ENCODE measurements at places on chromosomes 5 and 9.

- no peak for DNase-seq
Observed at GRCh38 chr5:176892663-176893062, 6.5 kb downstream of the HK3 start.

- no peak for DNase-seq
Observed at GRCh38 chr5:120677481-120677880, 213.4 kb downstream of the PRR16 start.

GRCh38 chr5:163822548-163822947, 317.1 kb downstream of the MAT2B start:
- DNase-seq, result no peak

GRCh38 chr5:161277011-161277410, 269.5 kb downstream of the GABRB2 start:
- DNase-seq, result no peak

DNA sequence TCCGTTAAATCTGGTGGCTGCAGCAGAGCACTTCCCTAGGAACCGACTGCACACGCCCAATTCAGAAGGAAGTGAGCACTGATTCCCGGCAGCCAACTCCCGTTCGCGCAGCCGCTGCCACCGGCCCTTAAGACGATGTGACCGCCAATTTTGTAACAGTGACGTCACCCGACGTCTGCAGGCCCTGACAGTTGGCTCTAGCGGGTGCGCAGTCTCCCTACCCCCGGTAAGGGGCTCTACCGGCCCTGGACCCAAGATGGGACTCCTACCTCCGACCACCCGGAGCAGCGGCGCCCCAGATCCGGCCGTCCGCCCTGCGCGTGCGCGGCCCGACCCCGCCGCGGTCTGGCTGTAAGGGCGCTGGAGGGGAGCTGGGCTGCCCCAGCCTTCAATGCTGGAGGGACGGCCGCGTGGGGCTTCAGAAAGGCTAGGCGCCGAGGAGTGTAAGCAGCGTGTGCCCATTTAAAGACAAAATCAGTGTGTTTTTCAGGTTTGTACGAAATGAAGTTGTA, 19.1 kb downstream of the DNAJA1 start:
- DNase-seq, result peak; percentile 68

DNA sequence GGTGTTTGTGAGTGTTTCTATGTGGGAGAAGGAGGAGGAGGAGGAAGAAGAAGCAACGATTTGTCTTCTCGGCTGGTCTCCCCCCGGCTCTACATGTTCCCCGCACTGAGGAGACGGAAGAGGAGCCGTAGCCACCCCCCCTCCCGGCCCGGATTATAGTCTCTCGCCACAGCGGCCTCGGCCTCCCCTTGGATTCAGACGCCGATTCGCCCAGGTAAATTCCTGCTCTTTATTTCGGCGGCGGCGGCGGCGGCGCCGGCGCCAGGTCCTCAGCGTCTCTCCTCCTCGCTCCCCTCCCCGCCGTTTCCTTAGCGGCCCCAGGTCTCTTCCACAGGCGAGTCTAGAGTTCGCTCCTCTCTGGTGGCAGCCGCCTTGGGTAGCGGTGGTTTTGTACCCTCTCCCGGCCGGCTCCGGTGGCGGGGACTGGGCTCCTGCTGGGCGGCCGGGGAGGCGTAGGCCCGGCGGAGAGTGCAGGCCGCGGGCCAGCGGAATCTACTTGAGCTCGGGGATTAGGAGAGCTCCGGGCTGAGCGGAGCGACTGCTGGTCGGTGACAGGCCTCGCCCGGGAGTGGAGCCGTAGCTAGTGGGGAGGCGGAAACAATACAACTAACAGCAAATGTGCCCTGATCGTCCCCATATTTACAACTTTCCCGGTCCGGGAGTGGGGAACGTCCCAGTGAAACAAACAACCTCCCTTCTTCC, 547 bp downstream of the NIPBL start:
- peak; percentile 84 for DNase-seq

- DNase-seq, result no peak
Observed at GRCh38 chr9:117597977-117598376, 106.2 kb upstream of the TLR4 start.

- DNase-seq, result no peak
Observed at GRCh38 chr9:117453737-117454136, 38.9 kb upstream of the ASTN2 start.

- DNase-seq, result no peak
Observed at GRCh38 chr5:135456238-135457099, 4.3 kb upstream of the TIFAB start.

DNA sequence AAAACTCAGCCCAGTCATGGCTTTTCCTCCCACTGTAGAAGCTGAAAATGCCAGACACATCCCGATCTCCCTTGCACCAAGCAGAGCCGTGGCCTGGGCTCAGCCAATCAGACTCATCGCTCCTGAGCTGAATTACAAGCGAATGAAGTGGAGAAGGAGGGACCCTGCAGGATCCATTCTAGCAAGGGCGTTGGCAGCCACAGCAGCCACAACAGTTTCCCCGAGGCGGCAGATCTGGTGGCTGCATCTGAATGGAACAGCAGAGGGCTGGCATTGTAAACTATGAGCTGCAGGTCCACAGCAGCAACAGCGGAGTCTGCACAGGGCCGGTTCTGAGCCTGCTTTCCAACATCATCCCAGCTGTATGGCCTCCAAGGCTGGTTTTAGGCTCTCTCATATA, 23.8 kb downstream of the ALG2 start:
- no peak for DNase-seq

- no peak for DNase-seq
Observed at GRCh38 chr5:14397717-14398116, 183.9 kb upstream of the OTULINL start.

GRCh38 chr5:24407466-24407865, 237.3 kb downstream of the CDH10 start:
- no peak for DNase-seq

DNA sequence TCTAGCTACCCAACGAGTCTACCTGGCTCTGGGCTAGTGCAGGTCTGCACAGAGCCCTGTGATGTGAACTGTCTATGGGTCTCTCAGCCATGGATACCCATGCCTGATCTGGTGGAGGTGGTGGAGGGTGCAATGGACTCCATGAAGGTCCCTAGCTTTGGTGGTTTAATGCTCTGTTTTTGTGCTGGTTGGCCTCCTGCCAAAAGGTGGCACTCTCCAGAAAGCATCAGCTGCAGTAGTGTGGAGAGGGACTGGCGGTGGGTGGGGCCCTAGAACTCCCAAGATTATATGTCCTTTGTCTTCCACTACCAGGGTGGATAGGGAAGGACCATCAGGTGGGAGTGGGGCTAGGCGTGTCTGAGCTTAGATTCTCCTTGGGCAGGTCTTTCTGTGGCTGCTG, 290.1 kb downstream of the AGTPBP1 start:
- DNase-seq, result no peak

- no peak for DNase-seq
Observed at GRCh38 chr5:131022811-131023497, 142.1 kb downstream of the HINT1 start.

- no peak for DNase-seq
Observed at GRCh38 chr9:33430942-33431341, 16.5 kb downstream of the AQP3 start.

DNA sequence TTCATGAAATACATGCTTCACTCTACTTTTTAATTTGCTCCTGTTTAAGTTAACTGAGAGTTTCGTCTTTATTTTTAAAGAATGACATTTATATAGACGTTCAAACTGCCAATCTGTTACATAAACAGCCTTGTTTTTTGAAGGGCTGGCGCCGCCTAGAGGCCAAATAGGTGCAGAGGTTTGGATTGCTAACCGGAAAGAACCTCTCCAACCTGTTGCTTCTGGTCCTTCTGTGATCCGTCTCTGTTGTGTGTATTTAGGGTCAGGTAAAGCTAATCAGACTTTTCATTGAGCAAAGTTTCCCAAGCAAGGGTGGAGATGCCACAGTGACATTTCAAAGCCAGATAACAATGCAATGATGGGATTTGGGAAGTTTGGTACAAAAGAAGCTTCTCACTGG, 39.5 kb upstream of the GLIS3 start:
- no peak for DNase-seq

DNA sequence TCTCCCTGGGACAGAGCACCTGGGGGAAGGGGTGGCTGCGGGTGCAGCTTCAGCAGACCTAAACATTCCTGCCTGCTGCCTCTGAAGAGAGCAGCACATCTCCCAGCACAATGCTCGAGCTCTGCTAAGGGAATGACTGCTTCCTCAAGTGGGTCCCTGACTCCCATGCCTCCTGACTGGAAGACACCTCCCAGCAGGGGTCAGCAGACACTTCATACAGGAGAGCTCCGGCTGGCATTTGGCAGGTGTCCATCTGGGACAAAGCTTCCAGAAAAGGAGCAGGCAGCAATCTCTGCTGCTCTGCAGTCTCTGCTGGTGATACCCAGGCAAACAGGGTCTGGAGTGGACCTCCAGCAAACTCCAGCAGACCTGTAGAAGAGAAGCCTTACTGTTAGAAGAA, 77.2 kb downstream of the SLCO6A1 start:
- no peak for DNase-seq

- no peak for DNase-seq
Observed at GRCh38 chr9:130352586-130353285, 87.2 kb downstream of the HMCN2 start.

DNA sequence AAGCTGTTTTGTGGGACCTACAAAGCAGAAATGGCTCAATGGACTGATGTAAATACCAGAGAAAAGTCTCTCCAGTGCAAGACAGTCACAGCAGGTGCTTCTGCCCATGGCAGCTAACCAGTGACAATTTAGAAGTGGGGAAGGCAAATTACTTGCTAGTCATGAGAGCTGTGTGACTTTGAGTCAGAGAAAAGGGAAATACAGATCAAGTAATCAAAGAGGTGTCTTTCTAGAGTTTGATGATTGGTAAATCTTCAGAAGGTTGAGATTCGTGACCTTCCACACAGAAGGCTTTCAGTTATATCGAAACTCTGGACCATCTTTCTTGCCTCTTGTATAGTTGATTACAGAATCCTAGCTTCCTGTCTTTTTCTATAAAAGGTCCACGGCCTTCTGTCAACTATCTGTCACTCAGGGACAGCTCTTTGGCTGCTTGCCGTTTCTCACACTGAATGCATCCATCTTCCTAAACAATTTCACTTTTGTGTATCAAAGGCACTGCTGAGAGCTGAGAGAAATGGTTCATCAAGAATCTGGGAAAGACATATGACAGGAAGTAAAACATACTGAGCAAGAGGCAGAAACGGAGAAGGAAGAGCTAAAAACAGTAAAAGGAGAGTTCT, 993.9 kb upstream of the ACO1 start:
- DNase-seq, result no peak

DNA sequence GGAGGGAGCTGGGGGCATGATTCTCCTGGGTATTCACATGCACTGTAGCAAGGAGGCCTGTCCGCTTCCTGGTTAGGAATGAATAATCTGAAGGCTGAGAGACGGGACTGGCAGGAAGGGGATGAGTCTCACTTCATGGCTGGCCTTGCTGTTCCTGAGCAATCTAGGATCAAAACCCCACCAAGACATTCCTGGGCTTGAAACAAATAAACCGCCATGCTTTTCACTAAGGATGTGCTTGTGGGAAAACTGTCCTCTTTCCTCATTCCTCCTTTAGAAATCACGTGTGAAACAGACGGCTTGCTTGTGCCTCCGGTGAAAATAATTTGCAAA, 132.8 kb downstream of the MACROH2A1 start:
- no peak for DNase-seq

GRCh38 chr5:160259341-160259740, 30.0 kb downstream of the FABP6 start:
- DNase-seq, result no peak

DNA sequence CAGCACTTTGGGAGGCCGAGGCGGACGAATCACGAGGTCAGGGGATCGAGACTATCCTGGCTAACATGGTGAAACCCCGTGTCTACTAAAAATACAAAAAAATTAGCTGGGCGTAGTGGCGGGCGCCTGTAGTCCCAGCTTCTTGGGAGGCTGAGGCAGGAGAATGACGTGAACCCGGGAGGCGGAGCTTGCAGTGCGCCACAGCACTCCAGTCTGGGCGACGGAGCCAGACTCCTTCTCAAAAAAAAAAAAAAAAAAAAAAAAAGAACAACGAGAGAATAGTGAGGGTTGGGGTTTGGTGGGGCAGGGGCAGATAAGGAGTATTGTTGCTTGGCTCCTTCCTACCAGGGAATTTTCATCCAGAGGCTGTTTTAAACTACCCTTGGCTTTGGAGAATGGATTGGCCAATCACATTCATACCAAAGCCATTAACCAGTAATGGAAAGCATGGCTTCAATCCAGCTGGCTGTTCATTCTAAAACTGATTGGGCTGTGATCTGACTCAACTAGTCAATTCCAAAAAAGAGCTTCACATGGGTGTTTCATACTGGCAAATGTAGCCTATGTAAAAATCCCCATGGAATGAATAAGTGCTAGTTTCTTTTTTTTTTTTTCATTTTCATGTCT, 64.4 kb downstream of the PLCXD3 start:
- no peak for DNase-seq

- peak; percentile 81 for DNase-seq
Observed at GRCh38 chr9:107283623-107284616, 841 bp downstream of the RAD23B start.

GRCh38 chr9:110900456-110900855, 137.8 kb downstream of the LPAR1 start:
- DNase-seq, result no peak

- no peak for DNase-seq
Observed at GRCh38 chr9:106886111-106887046, 23.4 kb downstream of the ZNF462 start.

- DNase-seq, result peak; percentile 19
Observed at GRCh38 chr5:38780945-38781344, 64.9 kb upstream of the OSMR start.

- no peak for DNase-seq
Observed at GRCh38 chr5:75681125-75681830, 36.0 kb downstream of the POC5 start.

DNA sequence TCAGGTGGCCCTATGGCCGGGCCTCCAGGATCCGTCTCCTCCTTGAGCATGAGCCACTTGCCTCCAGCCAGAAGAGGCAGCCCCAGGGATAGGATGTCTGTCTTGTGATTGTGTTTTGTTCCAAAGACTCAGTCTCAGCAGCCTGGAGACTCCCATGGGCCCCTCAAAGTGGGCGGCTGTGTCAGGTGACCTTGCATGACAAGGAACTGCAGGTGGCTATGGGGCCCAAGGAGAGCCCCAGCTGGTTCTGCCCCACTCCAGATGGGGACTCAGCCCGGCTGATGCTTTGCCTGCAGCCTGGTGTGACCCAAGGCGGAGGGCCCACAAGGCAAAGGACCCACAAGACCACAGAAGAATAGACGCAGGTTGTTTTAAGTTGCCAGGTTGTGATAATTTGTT, 284.3 kb upstream of the IRX4 start:
- DNase-seq, result no peak

GRCh38 chr9:88460587-88461332, 72.5 kb downstream of the SPIN1 start:
- no peak for DNase-seq

GRCh38 chr5:170632266-170632984, 128.6 kb downstream of the KCNIP1 start:
- no peak for DNase-seq

DNA sequence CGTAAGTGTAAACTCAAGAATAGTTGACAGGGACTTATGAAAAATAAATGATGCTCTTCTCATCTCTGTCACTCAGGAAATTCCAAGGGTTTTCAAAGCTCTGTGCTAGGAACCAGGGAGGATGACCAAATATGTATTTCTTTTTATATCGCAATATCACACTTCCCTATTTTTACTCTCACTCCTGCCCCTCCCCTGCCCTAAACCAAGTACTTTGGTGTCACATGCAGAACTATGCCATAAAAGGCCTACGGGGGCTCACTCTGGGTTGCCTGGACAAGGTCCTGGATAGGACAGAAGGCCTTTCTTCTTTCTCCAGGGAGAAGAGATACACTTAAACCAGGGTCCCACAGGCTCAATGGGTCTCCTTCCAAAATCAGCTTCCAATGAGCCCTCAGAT, 8.3 kb upstream of the RETREG1 start:
- DNase-seq, result no peak

GRCh38 chr9:6229619-6230018, 14.0 kb downstream of the IL33 start:
- DNase-seq, result no peak

- DNase-seq, result no peak
Observed at GRCh38 chr5:119276978-119277377, 78.8 kb upstream of the TNFAIP8 start.

Data from C1 segment of cervical spinal cord (tissue), 14 donors.